Heart right ventricle (tissue), 16 donors: ENCODE measurements at places on chromosomes 7 and 10. TPM values are rescaled to one million over a fixed set of nuclear protein-coding genes. Genes with fewer than 3 reads are reported as not detected.

Gene TBXAS1
- 4.6 TPM for total RNA-seq

Gene MAT1A
- 0.11 TPM for total RNA-seq

Gene CFAP43
- 0.11 TPM for total RNA-seq

Gene HPSE2
- total RNA-seq = not detected

Gene GRM3
- total RNA-seq = not detected

DNA sequence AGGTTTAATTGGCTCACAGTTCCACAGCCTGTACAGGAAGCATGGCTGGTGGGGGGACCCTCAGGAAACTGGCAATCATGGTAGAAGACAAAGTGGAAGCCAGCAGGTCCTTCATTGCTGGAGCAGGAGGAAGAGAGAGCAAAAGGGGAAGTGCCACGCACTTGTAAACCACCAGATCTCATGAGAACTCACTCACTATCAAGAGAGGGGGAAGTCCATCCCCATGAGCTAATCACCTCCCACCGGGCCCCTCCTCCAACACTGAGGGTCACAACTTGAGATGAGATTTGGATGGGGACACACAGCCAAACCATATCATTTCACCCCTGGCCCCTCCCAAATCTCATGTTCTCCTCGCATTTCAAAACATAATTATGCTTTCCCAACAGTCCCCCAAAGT is 171.9 kb upstream of the CACNA2D1 start:
- H3K27me3 ChIP-seq = no peaks in the 10 kb centered on the region
- no peaks in the 10 kb centered on the region for H3K4me1 ChIP-seq
- H3K4me3 ChIP-seq = no peak overlapping the region
- H3K27ac ChIP-seq = no peak overlapping the region

GRCh38 chr10:48740988-48741387 is 56.3 kb downstream of the WDFY4 start:
- no peak for DNase-seq
- H3K4me1 ChIP-seq = no peaks in the 10 kb centered on the region
- H3K36me3 ChIP-seq = no peaks in the 10 kb centered on the region
- H3K27ac ChIP-seq = no peak overlapping the region

- no peak overlapping the region for H3K4me3 ChIP-seq
- H3K36me3 ChIP-seq = no peaks in the 10 kb centered on the region
- no peak for DNase-seq
- H3K27ac ChIP-seq = no peak overlapping the region
- H3K4me1 ChIP-seq = peaks cover 7% of the 10 kb centered on the region
These were observed 90.9 kb upstream of the PIP4K2A start for GRCh38 chr10:22805304-22805703.

DNA sequence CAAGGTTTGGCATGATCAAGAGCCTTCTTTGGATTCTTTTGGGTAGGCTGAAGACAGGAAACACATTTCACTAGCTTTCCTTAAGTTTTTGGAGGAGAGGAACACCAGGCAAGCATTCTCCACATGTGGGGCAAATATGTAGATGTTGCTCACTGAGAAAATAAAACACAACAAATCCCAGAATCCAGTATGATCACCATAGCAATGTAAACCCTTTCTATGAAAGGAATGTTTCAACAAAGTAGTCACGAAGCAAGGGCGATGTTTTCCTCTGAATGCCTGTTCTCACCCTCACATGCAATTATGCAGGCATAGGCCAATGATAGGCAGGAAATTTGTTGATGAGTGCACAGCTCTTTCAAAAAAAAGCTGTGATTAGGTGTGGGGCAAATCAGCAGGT is 20.5 kb upstream of the CEP41 start:
- H3K4me1 ChIP-seq = no peaks in the 10 kb centered on the region
- no peak overlapping the region for H3K4me3 ChIP-seq
- DNase-seq = no peak
- no peaks in the 10 kb centered on the region for H3K36me3 ChIP-seq
- no peaks in the 10 kb centered on the region for H3K27me3 ChIP-seq
- H3K27ac ChIP-seq = no peak overlapping the region

DNA sequence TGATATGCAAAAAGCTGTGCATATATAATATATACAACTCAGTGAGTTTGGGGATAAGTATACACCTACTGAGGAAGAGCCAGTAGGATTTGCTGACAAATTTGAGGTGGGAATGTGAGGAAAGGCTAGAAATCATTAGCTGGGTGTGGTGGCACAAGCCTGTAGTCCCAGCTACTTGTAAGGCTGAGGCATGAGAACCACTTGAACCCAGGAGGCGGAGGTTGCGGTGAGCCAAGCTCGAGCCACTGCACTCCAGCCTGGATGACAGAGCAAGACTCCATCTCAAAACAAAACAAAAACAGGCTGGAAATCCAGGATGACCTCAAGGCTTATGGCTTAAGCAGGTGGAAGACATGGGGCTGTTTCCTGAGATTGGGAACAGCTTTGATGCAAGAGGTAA is 10.6 kb upstream of the PLEKHS1 start:
- H3K27me3 ChIP-seq = no peaks in the 10 kb centered on the region
- no peaks in the 10 kb centered on the region for H3K36me3 ChIP-seq
- no peaks in the 10 kb centered on the region for H3K4me1 ChIP-seq
- no peak overlapping the region for H3K4me3 ChIP-seq
- no peak for DNase-seq

DNA sequence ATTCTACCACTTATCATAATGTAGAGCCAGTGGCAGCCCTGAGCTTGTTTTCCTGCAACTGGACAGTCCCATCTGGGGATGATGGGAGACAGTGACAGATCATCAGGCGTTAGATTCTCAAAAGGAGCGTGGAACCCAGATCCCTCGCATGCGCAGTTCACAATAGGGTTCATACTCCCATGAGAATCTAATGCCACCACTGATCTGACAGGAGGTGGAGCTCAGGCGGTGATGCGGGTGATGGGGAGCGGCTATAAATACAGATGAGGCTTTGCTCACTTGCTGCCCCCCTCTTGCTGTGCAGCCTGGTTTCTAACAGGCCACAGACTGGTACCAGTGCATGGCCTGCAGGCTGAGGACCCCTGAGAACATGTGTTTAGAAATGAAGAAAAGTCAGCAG is 260.1 kb downstream of the CAMK1D start:
- no peaks in the 10 kb centered on the region for H3K36me3 ChIP-seq
- peaks cover 16% of the 10 kb centered on the region for H3K4me1 ChIP-seq
- no peak overlapping the region for H3K27ac ChIP-seq
- H3K27me3 ChIP-seq = no peaks in the 10 kb centered on the region

DNA sequence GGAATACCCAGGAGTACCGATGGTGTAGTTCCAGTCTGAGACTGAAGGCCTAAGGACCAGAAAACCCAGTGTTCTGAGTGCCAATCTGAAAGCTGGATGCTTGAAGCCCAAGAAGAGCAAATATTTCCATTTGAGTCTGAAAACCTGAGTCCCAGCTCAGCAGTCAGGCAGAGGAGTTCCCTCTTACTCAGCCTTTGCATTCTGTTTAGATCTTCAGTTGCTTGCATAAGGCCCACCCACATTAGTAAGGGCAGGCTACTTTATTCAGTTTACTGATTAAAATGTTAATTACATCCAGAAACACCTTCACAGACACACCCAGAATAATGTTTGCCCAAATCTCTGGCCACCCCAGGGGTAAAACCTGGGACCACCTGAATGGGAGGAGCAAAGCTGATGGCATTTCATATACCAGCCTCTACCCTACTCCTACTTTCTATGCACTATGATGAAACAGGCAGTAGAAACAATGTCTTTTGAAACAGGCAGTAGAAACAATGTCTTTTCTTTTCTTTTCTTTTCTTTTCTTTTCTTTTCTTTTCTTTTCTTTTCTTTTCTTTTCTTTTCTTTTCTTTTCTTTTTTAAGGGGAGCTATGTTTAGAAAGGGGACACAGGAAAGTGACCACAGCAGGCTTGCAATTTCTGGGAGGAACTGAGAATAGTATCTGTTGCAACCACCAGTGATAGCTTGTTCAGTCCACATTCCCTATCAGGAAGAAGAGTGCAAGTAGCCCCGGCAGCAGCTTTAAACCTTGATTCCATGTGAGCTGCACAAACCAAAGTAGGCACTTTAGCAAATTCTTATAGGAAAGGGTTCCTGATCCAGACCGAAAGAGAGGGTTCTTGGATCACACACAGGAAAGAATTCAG is 30.6 kb downstream of the FAM237B start:
- no peak overlapping the region for H3K27ac ChIP-seq
- H3K36me3 ChIP-seq = no peaks in the 10 kb centered on the region
- no peaks in the 10 kb centered on the region for H3K4me1 ChIP-seq
- no peak overlapping the region for H3K4me3 ChIP-seq
- DNase-seq = no peak
- no peaks in the 10 kb centered on the region for H3K27me3 ChIP-seq

DNA sequence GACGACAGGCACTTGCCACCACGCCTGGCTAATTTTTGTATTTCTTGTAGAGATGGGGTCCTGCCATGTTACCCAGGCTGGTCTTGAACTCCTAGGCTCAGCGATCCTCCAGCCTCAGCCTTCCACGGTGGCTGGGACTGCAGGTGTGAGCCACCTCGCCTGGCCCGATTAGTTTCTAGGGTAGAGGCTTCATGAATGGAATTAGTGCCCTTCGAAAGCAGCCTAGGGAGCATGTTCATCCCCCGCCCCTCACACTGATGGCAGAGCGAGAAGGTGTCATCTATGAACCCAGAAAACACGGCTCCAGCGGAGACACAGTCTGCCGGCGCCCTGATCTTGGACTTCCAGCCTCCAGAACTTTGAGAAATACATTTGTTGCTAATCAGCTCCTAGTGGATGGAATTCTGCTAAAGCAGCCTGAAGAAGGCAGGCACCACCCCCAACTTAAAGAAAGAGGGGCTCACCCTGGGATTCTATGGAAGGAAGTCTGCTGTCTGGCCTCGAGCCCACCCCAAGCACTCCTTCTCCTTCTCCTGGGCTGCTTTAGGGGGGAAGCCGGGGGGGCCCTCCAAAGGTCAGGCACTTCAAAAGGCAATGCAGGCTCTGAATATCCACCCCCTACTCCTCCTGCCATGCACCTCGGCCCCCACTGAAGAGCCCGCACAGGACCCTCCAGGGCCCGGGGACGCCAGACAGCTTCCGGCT is 10.1 kb downstream of the PDGFA start:
- H3K36me3 ChIP-seq = no peaks in the 10 kb centered on the region
- DNase-seq = no peak
- H3K27me3 ChIP-seq = no peaks in the 10 kb centered on the region
- peaks cover 30% of the 10 kb centered on the region for H3K4me1 ChIP-seq
- H3K4me3 ChIP-seq = no peak overlapping the region

GRCh38 chr7:92916770-92917224 is 80.4 kb upstream of the CDK6 start:
- H3K4me1 ChIP-seq = peaks cover 8% of the 10 kb centered on the region
- no peak overlapping the region for H3K27ac ChIP-seq
- H3K4me3 ChIP-seq = no peak overlapping the region
- H3K27me3 ChIP-seq = no peaks in the 10 kb centered on the region
- DNase-seq = no peak

- peak; percentile 58 for DNase-seq
- peak overlapping the region; percentile 13 for H3K4me3 ChIP-seq
- peak overlapping the region; percentile 99 for H3K27ac ChIP-seq
- H3K4me1 ChIP-seq = peaks cover 100% of the 10 kb centered on the region
These were observed 10.7 kb downstream of the TSPAN14 start for GRCh38 chr10:80464557-80465450.

- H3K4me1 ChIP-seq = peaks cover 8% of the 10 kb centered on the region
- H3K4me3 ChIP-seq = no peak overlapping the region
- H3K27ac ChIP-seq = no peak overlapping the region
These were observed 50.6 kb downstream of the GRID2IP start for GRCh38 chr7:6500691-6501090.

GRCh38 chr10:117536866-117537435 is 5.6 kb upstream of the EMX2 start:
- H3K36me3 ChIP-seq = no peaks in the 10 kb centered on the region
- no peak overlapping the region for H3K27ac ChIP-seq
- peaks cover 8% of the 10 kb centered on the region for H3K4me1 ChIP-seq
- H3K27me3 ChIP-seq = peaks cover 100% of the 10 kb centered on the region
- DNase-seq = no peak

GRCh38 chr7:3033136-3033535 is 10.5 kb downstream of the CARD11 start:
- H3K36me3 ChIP-seq = no peaks in the 10 kb centered on the region
- no peak overlapping the region for H3K27ac ChIP-seq
- H3K27me3 ChIP-seq = peaks cover 12% of the 10 kb centered on the region
- DNase-seq = no peak
- no peak overlapping the region for H3K4me3 ChIP-seq

DNA sequence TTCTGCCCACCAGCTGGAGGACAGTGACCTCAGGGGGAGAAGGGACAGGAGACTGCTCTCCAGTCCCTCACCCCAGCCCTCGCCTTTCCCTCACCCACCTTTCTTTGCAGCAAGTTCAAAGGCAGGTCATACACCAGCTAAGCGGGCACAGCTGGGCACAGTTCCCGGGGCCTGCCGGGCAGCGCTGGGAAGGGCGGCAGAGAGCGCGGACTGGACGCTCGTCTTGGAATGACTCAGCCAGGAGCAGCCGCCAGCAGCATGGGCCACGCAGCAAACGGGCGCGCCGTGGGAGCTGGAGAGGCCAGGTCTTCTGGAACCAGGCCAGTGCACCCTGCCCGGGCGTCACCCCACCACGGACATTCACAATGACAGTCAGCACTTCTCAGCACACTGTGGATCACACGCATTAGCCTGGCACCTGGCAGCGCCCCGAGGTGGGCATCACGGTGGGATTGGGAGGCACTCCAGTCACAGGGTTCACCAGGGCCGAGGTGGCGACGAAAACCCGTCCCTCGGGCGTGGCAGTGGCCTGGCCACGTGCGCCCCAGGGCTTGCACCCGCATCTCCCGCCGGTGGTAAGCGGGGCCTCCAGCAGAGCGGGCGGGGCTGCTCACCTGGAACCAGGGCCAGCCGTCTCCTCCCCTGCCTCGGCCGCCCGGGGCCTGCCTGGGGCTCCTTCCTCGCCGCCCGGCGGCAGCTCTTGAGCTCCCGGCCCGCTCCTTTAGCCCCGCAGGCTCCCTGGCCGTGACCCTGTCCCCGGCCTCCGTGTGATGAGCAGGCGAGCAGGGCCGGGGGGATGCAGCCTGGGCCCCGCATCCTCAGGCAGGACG is 29.0 kb upstream of the WDFY4 start:
- H3K27ac ChIP-seq = peak overlapping the region; percentile 66
- DNase-seq = peak; percentile 66
- peak overlapping the region; percentile 76 for H3K4me3 ChIP-seq
- no peaks in the 10 kb centered on the region for H3K36me3 ChIP-seq

DNA sequence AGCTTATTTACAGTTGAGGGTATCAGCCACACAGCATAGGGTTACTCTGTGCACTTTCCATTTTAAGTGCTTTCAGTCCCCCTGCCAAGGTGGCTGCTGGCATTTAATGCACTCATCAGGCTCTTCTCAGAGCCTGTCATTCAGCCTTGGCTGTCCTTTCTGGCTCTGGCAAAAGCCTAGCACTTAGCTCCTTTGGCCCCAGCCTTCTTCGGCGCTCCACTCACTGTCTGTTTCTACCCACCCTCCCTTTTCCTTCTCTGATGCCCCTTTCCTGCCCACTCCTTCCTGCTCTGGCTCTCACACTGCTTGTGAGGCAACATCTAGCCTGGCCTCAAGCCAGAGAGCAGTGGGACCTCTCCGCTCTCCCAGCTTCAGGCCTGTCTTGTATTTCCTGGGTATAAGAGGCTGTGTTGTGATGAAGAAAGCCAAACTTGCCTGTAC is 60.2 kb downstream of the WIPF3 start:
- peak; percentile 53 for DNase-seq
- peak overlapping the region; percentile 47 for H3K27ac ChIP-seq
- H3K36me3 ChIP-seq = no peaks in the 10 kb centered on the region
- peaks cover 5% of the 10 kb centered on the region for H3K4me1 ChIP-seq
- no peaks in the 10 kb centered on the region for H3K27me3 ChIP-seq

GRCh38 chr7:147249956-147250355 is 1133.4 kb downstream of the CNTNAP2 start:
- no peaks in the 10 kb centered on the region for H3K27me3 ChIP-seq
- H3K4me3 ChIP-seq = no peak overlapping the region
- DNase-seq = no peak
- H3K4me1 ChIP-seq = no peaks in the 10 kb centered on the region
- no peak overlapping the region for H3K27ac ChIP-seq
- no peaks in the 10 kb centered on the region for H3K36me3 ChIP-seq
